ENCODE measurements at places on chromosomes 1 and 21.

DNA sequence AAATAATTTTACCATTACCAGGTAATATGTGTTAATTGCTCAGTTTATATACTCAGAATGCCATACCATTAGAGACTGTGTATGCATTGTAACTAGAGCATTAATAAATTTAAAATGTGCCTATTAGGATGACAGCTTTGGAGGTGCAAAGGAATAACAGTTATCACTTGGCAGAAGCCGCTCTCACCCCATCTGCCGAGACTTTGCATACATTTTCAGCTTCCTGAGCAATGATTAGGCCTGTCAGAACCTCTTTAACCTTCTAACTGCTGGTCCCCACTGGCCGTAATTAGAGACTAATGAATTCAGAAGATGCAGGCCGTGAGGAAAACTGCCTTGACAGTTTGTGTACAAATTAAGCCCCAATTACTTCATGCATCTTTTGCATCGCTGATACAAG lies 158.0 kb upstream of the PROX1 start:
- no peaks in the 10 kb centered on the region for H3K4me1 ChIP-seq
- H3K36me3 ChIP-seq: no peaks in the 10 kb centered on the region

DNA sequence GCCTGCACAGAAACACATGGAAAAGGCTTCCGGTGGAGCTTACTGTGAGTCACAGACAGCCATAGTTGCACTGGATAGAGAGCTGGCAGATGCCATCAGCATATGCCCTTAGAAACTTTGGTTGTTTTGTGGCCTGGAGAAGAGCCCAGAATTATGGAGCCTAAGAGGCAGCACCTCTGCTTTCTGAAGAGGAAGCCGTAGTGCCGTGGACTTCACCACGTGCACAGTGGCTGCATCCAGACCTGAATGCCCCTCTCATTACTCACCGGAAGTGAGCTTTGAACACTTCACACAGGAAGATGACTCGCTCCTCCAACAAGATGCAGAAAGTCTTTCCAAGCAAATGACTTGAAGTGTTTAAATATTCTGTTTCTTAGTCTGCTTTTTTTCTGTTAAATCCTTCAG lies 28.4 kb downstream of the JUN start:
- peaks cover 40% of the 10 kb centered on the region for H3K4me1 ChIP-seq
- no peaks in the 10 kb centered on the region for H3K27me3 ChIP-seq
- no peak for DNase-seq
- H3K27ac ChIP-seq: peak overlapping the region; percentile 69

GRCh38 chr1:86104606-86105532 lies 51.7 kb downstream of the COL24A1 start:
- no peak overlapping the region for H3K27ac ChIP-seq
- no peaks in the 10 kb centered on the region for H3K36me3 ChIP-seq
- DNase-seq: no peak
- no peak overlapping the region for H3K4me3 ChIP-seq
- H3K4me1 ChIP-seq: no peaks in the 10 kb centered on the region

- peaks cover 9% of the 10 kb centered on the region for H3K4me1 ChIP-seq
- H3K36me3 ChIP-seq: no peaks in the 10 kb centered on the region
- H3K27ac ChIP-seq: no peak overlapping the region
- DNase-seq: no peak
- H3K4me3 ChIP-seq: no peak overlapping the region
These were observed 115.1 kb downstream of the PLPP3 start for GRCh38 chr1:56464294-56464693.

DNA sequence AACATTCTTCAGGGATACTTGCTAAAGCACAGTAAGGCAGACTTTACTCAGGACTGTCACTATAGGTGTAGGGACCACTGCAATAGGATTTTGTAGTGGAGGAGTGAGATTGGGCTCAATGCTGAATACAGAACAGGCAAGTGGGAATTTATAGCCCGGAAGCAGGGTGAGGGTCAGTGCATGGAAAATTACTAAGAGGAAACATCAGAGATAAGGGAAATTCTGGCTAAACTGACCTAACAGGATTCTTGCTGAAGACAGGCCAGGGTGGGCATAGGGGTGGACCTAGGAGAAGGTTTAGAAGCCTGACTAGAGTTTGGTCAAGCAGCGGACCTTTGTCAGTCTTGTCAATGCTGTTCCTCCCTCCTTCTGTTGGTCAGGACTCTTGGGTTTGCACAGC lies 20.8 kb upstream of the ZNF362 start:
- no peak overlapping the region for H3K27ac ChIP-seq
- DNase-seq: no peak
- no peaks in the 10 kb centered on the region for H3K36me3 ChIP-seq
- H3K4me3 ChIP-seq: no peak overlapping the region

- H3K36me3 ChIP-seq: no peaks in the 10 kb centered on the region
- no peak overlapping the region for H3K4me3 ChIP-seq
- H3K27me3 ChIP-seq: no peaks in the 10 kb centered on the region
- DNase-seq: no peak
- H3K27ac ChIP-seq: no peak overlapping the region
- no peaks in the 10 kb centered on the region for H3K4me1 ChIP-seq
These were observed 33.8 kb upstream of the FCRL3 start for GRCh38 chr1:157734321-157734720.

DNA sequence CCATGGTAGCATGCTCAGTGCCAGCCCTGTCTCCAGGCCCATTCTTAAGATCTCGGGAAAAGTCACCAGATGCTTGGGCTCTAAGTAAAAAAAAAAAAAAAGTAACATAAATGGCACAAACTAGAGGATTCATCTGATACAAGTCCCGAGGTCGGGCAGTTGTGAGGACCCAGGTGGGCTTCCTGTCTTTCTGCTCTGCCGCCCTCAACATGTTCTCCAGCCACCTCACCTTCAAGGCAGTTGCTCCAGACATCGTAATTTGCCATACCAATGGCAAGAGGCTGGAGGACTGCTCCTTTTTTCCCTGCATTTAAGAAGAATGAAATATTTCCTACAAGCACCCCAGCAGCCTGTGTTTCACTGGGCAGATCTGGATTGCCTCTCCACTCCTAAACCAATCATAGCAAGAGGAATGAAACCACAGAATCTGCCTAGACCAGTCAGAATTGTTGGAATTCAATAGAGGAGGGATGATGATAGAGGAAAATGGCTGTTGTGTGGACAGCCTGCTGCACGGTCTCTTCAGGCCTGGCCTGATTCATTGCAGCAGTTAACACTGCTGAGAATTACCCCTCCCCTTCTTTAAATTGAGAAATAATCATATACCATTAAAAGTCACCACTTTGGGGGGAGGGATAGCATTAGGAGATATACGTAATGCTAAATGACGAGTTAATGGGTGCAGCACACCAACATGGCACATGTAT lies 5.4 kb downstream of the HMGN2 start:
- no peak overlapping the region for H3K27ac ChIP-seq
- no peak overlapping the region for H3K4me3 ChIP-seq
- H3K36me3 ChIP-seq: peaks cover 27% of the 10 kb centered on the region
- no peak for DNase-seq
- H3K27me3 ChIP-seq: no peaks in the 10 kb centered on the region

- no peak for DNase-seq
- H3K36me3 ChIP-seq: no peaks in the 10 kb centered on the region
- H3K4me3 ChIP-seq: no peak overlapping the region
- no peaks in the 10 kb centered on the region for H3K4me1 ChIP-seq
- no peak overlapping the region for H3K27ac ChIP-seq
These were observed 122.5 kb downstream of the PCBP3 start for GRCh38 chr21:45766055-45766454.

DNA sequence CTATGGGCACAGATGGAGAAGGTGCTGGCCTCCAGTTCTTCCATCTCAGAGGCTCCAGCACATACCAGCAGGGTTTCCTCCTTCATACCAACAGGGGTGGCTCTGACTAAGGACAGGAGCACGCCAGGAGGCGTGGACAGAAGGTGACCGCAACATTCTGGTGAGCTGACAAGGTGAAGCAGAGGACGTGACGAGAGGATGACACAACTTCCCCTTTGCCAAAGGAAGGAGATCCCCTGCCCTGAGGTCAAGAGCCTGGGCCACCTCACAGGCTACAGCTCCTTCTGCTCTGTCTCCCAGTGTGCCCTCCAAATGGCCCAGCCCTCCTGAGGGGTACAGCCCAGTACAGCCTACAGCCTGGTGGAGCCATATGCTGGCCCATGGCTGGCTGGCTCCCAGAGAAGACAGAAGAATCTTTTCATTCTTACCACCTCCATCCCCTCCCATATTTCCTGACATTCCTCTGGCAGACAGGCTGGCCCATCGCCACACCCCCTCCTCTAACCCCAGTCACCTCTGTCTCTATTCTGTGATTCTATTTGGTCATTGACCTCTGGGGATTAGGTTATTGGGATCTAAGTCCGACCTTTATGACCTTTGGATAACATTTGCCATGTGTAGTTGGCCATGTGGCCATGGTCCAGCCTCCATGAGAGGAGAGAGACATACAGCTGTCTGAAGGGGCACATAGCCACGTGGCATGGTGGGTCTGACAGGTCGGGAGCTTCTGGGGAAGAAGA lies 5.1 kb upstream of the LAMB3 start:
- no peak for DNase-seq
- H3K27ac ChIP-seq: no peak overlapping the region
- peaks cover 19% of the 10 kb centered on the region for H3K4me1 ChIP-seq
- H3K27me3 ChIP-seq: no peaks in the 10 kb centered on the region
- no peaks in the 10 kb centered on the region for H3K36me3 ChIP-seq
- H3K4me3 ChIP-seq: no peak overlapping the region
